ENCODE measurements at places on chromosomes 2 and 18.

DNA sequence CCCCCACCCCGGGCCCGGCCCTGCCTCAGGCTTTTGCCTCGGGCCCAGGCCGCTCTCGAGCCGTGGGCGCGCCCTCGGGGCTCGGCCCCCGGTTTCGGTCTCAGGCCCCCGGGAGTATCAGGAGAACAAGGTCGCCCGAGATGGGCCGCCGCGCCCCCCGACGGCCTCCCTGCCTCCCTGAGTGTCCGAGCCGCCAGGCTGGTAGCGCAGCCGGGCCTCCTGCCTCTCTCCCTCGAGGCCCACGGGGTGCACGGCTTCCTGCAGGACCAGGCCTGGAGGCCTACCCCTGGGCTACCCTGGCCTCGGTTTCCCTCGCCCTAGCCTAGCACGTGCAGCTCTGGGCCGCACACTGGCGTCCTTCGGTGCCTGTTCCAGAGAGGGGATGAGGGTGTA, 8.4 kb downstream of the GBX2 start:
- DNase-seq = no peak

GRCh38 chr2:168356477-168356835, 99.6 kb upstream of the CERS6 start:
- DNase-seq = no peak

DNA sequence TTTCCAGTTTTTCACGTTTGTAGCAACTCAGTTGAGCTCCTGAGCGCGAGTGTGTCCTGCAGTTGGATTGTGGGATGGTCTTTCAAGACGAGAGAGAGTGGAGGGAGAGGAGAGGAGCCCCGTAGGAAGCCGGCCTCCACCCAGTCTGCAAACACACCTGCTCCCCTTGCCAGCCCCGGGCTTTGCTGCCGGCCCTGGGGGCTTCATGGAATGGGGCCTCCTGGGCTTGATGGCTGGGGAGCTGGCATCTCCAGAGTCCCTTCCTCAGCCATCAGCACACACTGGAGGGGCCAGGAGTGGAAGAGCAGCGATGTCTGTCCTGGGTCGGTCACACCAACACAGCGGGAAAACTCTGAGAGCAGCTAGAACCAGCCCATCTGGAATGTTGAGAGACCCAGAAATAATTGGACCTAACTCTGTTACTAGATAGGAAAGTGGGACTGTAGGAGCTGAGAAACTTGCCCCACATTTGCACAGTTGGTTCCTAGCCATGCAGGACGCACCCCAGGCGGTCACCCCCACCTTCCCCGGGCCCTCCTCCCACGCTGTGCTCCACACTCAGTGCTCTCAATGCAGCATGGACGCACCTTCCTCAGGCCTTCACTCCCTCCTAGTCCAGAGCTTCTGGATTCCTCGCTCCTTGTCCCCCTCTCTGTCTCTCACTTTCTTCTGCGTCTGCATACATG, 69.6 kb downstream of the PTGR3 start:
- no peak for DNase-seq

- no peak for DNase-seq
Measured at GRCh38 chr18:45320724-45321123, 294.6 kb upstream of the SLC14A2 start.

DNA sequence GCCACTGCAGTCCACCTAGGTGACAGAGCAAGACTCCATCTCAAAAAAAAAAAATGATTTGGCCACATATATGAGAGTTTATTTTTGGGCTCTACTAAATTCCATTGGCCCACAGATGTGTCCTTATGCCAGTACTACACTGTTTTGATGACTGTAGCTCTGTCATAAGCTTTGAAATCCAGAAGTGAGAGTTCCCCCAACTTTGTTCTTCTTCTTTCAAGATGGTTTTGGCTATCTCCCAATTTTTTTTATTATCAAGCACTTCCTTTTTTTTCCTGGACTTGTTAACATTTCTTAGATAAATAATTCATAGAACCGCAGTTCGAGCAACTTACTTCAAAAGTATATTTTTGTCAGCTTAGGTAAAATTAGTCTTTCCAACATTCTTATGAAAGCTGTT, 96.9 kb downstream of the TSHZ1 start:
- no peak for DNase-seq

DNA sequence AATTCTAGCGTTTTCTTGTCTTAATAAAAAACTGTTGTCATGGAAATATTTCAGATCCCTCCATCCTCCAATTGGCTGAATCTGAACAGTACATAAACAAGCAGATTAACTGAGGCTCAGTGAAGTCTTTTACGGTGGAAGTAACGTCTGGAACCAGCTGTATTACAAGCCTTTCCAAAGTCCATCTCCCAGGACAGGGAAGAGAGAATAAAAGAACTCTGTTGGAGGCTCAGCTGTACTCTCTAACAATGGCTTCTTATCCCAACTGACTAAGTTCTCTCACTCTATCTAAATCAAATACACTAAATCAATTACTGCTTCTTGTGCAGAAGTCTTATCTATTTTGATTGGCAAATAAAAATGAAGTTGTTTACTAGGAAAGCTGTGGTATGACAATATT, 19.9 kb upstream of the NEDD4L start:
- no peak for DNase-seq

- no peak for DNase-seq
Measured at GRCh38 chr18:48571639-48572384, 33.0 kb downstream of the CTIF start.

GRCh38 chr2:69948032-69948962, 13.1 kb downstream of the ASPRV1 start:
- no peak for DNase-seq

DNA sequence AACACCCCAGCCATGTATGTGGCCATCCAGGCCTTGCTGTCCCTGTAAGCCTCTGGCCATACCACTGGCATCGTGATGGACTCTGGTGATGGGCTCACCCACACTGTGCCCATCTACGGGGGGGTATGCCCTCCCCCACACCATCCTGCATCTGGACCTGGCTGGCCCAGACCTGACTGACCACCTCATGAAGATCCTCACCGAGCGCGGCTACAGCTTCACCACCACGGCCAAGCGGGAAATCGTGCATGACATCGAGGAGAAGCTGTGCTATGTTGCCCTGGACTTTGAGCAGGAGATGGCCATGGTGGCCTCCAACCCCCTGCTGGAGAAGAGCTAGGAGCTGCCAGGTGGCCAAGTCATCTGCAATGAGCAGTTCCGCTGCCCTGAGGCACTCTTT, 80.4 kb upstream of the ZCCHC2 start:
- no peak for DNase-seq

GRCh38 chr2:9820020-9820973, 23.0 kb upstream of the TAF1B start:
- no peak for DNase-seq

DNA sequence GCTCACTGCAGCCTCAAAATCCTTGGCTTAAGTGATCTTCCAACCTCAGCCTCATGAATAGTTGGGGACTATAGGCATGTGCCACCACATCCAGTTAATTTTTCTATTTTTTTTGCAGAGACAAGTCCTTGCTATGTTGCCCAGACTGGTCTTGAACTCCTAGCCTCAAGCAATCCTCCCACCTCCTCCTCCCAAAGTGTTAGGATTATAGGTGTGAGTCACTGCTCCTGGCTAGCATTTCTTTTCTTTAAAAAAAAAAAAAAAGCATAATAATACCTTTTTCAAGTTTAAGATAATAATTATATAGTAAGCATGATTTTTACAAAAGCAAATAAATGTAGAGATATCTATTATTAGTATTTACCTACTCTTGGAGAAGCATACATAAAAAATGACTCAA, 36.1 kb downstream of the PPP4R1 start:
- DNase-seq = no peak

- no peak for DNase-seq
Measured at GRCh38 chr2:96091711-96092572, 24.4 kb downstream of the ADRA2B start.

GRCh38 chr18:77822632-77823031, 573.0 kb downstream of the GALR1 start:
- no peak for DNase-seq

- no peak for DNase-seq
Measured at GRCh38 chr2:97749581-97749980, 36.2 kb downstream of the ZAP70 start.

DNA sequence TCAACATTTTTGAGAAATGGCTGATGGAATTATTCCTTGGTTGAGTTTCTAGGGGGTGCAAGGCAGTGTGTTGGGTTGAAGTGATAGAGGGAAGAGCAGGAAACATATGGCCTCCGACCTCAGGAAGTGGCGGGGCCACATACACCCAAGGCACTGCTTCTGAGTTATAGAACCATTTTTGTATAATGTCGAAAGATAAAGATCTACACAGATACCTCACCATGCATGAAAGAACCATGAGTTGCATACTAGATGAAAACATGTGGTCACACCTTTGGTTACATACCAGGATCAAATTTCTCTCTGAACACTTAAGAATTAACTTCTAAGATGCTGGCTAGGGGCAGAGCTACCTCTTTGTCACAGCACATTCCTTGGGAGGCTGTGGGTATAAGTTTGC, 23.2 kb downstream of the LAMA3 start:
- no peak for DNase-seq

DNA sequence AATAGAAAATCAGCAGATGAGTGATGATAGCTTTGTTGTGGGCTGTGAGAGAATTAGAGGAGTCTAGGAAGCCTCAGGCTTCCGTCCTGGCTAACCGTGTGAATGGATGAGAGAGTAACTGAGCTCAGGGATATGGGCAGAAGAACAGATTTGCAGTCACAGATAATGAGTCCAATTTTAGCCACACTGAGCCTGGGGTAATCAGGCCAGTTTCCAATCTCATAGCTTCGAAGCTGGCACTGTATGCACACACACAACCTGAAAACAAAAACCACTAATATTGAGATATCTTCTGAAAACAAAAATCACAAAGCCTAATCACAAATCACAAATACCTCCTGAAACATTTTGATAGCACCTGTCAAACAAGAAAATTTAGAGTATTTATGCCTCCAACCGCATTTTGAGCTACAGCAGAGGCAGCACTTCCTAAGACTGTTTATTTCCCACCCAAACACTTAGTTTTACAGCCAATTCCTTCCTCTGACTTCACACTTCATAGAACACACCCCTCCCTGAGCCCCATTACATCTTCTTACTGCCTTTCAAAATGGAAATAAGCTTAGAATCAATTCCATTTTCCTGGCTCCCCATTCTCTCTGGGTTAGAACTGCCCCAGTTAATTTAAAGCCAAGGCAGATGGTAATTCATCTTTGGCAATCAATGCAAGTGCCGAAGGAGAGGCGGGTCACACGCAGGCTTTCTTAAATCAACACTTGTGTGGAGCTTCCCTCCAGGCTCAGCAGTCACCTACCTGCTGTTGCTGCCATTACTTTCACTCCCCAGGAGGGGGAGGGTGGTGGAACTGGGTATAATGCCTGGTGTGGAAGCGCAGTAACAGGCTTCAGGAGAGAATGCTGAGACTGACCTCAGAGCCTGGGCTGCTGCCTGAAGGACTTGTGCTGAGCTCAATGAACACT, 18.9 kb downstream of the TTR start:
- no peak for DNase-seq

DNA sequence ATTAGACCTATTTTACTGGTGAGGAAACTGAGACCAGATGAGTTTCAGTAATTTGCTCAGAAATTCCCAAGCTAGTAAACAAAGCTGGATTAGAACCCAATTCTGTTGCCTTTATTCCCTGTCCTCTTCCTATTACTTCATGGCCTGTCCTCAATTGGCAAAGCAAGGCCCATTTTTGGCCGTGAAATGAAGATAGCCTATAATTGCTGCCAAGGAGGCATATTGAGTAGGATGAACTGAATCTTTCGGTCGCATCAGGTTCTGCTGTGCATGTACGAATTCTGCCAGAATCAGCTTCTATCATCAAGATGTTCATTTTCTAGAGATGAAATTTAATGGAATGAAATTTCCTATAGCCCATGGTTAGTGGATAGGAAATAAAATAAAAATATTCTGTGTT, 1485.2 kb upstream of the PIK3C3 start:
- no peak for DNase-seq

DNA sequence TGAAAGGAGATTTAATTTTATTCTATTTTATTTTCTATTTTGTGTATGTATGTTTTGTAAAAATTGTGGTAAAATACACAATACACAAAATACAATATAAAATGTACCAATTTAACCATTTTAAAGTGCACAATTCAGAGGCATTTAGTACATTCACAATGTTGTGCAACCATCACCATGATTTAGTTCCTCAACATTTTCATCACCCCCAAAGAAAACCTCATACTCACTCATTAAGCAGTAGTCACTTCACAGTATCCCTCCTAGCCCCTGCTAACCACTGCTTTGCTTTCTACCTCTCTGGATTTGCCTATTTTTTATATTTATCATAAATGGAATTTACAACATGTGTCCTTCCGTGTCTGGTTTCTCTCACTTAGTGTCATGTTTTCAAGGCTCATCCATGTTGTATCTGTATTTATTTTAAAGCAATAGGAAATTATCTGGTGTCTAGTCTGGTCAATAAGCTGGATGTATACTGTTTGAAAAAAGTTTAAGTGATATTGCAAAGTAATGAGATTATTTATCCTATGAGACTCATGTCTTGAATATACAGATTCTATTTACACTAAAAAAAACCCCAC, 77.9 kb upstream of the GLS start:
- no peak for DNase-seq

- no peak for DNase-seq
Measured at GRCh38 chr2:131657895-131658768, 130.4 kb downstream of the CCDC74A start.

DNA sequence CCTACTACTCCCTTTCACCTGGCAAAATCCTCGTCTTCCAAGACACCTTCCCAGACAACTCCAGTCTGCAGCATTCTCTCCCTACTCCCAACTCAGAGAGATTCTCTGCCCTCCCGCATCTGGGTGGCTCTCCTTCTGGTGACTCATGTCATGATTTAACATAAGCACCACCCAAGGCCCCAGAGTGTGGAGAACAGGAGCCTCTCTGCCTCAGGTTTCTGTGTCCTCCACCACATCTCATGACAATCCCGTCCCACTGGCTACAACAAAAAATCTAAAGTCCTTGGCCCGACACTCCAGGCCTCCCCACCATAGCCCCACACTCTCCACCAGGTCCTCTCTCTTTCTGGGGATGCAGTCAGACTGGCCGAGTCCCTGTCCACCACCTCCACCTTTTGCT, 197.1 kb downstream of the BCL11A start:
- no peak for DNase-seq

DNA sequence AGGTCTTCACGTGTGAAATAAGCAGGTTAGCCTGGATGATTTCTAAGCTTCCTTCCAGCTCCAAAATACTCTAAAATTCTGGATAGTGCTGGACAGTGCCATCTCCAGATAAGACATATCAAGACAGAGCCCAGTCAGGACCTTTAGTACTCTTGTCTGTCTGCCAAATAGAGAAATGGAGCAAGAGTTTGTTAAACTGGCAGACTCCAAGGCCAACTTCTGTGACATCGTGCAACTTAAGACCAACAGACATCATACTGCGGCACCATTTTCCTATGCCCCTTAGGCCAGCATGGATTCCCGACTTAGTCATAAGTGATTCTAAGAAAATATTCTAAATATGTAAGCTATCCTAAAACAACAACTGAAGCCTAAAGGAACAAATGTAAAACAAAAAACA, 118.6 kb downstream of the RBMS1 start:
- DNase-seq = no peak

DNA sequence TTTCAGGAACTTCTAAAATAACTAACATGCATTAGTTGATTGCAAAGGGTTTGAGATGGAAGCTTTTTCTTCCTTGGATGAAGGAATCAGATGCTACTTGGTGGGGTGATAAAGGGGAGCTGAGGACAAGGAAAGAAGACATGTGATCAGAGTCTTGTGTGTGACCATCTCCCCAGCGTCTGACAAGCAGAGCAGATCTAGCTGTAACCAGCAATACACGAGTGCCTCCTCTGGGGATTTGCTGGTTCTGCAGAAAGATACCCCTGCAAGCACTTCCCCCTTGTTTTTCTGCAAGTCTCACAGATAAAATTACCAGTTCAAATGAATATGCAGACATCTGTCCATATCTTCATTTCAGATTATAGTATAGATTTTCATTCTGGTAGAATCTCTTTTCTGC, 2.7 kb downstream of the CDH7 start:
- no peak for DNase-seq

Measured in stimulated activated CD4-positive, alpha-beta T cell treated with anti-CD3 and anti-CD28 coated beads, Interleukin-15, amount 100 ng/mL, for 48 hours (primary cell).